IPS DF 6.9 (cell line): ENCODE measurements at places on chromosomes 1 and 21.

DNA sequence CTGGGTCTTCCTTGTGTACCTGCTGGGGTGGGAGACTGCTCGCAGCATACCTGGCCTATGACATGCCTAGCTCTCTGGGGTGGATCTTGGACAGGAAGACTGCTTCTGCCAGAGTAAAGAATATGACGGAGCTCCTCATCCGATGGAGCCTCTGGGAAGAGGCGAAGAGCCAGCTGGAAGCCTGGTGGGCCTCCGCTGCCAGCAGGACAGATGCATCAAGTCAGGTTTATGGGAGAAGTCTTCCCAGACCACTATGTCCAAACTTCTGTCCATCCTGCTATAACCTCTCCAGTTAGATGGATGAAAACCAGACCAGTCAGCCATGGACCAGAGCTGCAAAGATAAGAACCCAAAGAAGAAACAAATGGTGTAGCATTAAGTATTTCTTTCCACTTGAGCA lies 27.7 kb upstream of the NGF start:
- DNase-seq, result no peak

DNA sequence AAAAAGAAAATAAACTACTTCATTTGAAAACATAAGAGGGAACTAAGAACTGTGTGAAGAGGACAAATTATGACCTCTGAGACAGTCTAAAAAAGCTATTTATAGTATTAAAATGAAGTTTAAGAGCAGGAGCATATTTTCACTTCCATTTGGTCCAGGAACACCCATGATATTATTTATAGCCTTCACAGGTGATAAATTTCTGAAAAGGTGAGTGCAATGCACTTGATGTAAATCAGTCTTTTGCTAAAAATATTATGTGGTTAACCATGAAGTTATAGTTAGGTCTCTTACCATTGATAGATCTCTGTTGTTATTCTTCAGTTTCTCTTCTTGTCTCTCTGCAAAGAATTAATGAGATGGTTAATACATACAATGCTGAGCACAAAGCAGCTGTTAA lies 14.7 kb downstream of the TMCO1 start:
- no peak for DNase-seq

GRCh38 chr1:67886076-67886475 lies 52.8 kb upstream of the GNG12 start:
- DNase-seq, result no peak

- no peak for DNase-seq
Measured at GRCh38 chr1:17933971-17934370, 173.6 kb upstream of the IGSF21 start.

DNA sequence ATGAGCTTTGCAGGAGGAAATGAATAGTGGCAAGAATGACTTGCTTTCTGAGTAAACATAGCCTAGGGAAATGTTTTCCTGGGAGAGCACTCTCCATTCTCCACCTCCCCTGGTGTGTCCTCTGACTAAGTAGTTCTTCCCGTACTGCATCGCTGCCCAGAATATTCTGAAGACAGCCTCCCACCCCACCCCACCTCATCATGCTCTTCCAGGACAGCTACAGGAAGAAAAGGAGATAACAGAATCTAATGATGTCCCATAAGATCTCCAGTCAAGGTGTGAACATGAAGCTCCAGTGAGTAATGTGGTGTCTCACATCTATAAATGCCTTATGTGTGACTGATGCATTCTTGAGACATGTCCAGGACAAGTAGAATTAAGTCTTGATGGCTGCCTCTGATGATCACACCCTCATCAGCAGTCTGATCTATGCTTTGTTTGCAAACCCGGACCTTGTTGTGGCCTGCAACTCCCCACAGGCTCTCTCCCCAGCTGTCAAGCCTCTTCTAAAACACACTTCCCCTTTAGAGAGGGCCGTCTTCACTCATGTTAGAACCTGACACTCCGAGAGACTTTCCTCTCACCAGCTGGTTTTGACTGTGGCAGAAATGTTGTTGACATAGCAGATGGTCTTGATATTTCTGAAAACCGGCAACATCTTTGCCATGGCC lies 183.0 kb downstream of the CYYR1 start:
- DNase-seq, result no peak

DNA sequence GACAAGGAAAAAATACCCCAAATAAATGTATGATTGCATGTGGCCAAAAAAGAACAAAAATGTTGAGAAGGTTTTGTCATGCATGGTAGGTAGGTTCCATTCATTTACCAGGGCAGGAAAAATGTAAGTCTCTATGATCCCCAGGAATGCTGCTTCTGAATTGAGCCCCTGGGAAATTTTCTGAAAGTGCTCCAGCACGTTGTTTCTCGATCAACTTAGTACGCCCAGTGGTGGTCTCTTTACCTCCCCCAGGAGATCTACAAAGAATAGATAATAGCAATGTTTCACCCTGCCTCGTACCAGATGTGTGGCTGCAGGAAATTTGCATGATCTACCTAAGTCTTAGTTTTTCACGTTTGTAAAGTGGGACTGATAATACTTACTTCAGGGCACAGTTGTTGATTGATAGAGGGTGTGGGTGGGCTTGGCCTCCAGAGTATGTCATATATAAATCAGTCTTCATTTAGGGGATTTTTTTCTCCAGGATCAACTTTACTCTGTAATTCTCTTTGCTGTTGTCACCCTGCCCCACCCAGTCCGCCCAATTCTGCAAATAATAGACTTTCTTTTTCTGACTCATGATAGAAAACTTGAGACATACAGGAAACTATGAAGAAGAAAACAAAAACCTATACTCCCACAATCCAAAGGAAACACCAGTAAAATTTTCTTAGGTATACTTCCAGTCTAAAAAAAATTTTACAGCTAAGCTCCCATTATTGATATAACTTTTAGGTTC lies 462.0 kb upstream of the RUNX1 start:
- no peak for DNase-seq

- DNase-seq, result no peak
Measured at GRCh38 chr1:65009724-65010420, 43.5 kb upstream of the JAK1 start.

DNA sequence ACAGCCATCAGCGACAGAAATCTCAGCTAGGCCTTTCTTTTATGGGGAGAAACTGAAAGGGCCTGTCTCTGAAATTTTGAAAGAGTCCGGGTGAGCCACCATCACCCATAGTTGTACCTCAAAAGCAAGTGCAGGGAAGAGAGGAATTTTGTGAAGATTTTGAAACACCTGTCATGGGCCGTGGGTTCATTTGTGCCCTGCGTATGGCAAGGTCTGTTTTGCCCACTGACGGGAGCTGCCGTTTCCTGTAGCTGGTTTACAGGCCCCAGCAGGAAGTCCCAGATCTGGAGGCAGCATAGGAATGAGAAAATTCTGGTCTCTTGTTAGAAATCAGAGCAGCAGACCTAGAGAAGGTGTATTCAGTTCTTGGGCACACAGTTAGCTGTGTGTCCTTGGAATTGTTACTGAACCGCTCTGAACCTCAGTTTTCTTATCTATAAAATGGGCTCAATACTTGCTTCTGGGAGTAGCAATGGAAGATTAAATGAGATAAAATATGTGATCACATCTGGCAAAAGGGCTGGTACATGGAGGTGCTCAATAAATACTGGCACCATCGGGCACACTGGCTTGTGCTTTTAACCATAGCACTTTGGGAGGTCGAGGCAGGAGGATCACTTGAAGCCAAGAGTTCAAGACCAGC lies 52.5 kb downstream of the MAN1C1 start:
- no peak for DNase-seq

DNA sequence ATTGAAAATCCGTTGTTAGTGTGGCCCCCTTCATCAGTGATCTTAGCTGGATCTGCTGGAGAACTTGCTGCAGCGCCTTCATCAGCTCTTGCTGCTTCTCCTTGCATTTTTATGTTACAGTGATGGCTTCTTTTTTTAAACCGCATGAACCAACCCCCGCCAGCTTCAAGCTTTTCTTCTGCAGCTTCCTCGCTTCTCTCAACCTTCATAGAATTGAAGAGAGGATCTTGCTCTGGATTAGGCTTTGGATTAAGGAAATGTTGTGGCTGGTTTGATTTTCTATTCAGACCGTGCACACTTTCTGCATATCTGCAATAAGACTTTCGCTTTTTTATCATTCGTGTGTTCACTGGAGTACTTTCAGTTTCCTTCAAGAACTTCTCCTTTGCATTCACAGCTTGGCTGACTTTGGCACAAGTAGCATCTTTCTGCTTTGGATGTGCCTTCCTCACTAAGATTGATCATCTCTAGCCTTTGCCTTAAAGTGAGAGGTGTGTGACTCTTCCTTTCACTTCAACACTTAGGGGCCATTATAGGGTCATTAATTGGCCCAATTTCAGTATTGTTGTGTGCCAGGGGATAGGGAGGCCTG lies 13.1 kb downstream of the RNF187 start:
- no peak for DNase-seq

- no peak for DNase-seq
Measured at GRCh38 chr1:113647164-113647563, 112.1 kb downstream of the PHTF1 start.

- no peak for DNase-seq
Measured at GRCh38 chr1:10489291-10490055, 14.7 kb downstream of the PEX14 start.

- no peak for DNase-seq
Measured at GRCh38 chr1:97923811-97924210, 3.0 kb upstream of the DPYD start.

DNA sequence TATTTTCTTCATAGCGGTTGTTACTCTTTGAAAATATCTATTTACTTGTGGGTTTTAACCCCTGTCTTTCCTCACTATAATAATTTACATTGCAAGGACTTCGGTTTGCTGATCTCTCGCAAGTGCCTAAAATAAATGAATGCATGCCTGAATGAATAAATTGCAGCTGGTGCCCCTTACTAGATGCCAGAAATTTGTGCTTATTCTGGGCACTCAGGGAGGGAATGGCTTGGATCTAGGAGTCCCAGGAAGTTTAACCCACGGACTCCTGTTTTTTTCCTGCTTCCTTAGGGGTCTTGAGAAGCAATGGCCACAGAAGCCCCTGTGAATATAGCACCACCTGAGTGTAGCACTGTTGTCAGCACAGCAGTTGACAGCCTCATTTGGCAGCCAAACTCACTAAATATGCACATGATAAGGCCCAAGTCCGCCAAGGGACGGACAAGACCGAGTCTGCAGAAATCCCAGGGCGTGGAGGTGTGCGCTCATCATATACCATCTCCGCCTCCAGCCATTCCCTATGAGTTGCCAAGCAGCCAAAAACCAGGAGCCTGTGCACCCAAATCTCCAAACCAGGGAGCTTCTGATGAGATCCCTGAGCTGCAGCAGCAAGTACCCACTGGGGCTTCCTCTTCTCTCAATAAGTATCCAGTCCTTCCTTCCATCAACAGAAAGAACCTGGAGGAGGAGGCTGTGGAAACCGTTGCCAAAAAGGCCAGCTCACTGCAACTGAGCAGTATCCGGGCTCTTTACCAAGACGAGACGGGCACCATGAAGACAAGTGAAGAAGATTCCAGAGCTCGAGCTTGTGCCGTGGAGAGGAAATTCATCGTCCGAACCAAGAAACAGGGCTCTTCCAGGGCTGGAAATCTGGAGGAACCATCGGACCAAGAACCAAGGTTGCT lies 4.2 kb upstream of the PLA2G2C start:
- no peak for DNase-seq

DNA sequence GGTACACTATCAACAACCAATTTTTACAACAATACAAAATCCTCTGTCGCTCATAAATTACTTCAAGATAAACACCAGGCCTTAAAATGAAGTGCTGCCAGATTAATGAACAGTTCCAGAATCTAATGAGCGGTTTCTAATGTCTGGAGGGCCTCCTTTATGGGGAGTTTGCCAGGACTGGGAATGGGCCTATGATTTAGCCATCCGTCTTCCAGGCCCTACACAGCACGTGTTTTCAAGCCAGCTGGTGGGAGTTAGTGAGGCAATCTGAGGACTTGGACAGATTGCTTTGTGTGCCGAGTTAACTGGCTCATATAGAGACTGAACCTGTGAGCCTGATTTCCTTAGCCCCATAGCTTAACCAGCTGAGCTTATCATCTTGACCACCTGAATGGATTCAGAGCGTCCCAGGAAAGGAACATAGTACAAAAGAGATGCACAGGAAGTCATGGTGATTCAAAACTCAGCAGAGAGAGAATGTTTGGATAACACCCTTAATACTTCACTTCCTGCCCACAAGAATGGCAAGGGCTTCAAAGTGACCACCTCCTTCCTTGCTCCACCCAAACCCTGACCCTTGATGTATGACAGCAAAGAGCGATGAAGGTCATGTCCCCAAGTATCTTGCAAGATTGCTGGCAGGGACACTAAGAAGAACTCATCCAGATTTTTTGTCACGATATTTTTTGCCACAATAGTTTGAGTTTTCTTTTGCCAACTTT lies 143.5 kb downstream of the SLC30A10 start:
- no peak for DNase-seq

DNA sequence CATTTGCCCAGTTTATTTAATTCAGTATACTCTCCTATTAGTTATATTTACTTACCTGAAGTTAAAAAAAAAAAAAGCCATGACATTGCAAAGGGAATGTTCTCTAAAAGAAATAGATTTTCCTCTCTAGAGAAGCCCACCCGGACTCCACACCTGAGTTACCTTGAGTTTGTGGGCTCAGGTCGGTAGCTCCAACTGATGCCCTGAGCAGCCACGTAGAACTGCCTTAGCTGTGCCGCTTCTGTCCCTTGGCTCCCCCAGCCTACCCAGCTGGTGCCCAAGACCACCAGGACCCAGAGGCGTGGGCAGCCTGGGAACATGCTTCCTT lies 250 bp downstream of the F5 start:
- DNase-seq, result no peak

GRCh38 chr1:100364697-100365096 lies 12.4 kb downstream of the CDC14A start:
- DNase-seq, result no peak

- DNase-seq, result no peak
Measured at GRCh38 chr1:103111926-103112325, 3.6 kb upstream of the COL11A1 start.

DNA sequence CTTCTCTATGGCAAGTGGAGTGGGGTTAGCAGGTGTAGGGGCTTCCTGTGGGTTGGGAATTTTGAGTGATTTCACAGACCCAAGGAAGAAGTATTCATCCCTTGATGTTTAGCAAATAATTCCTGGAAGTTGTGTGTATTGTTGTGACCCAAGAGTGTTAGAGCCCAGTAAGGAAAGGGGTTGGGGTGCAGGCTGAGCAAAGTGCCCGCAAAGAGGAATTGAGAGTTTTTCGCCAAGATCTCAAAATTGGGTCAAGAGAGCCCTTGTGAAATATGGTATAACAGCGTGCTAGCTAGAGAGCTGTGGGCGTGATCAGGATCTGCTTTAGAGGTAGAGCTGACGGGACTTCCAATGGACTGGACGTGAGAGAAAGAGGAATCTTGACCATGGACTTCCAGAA lies 73.0 kb upstream of the LAPTM5 start:
- no peak for DNase-seq

DNA sequence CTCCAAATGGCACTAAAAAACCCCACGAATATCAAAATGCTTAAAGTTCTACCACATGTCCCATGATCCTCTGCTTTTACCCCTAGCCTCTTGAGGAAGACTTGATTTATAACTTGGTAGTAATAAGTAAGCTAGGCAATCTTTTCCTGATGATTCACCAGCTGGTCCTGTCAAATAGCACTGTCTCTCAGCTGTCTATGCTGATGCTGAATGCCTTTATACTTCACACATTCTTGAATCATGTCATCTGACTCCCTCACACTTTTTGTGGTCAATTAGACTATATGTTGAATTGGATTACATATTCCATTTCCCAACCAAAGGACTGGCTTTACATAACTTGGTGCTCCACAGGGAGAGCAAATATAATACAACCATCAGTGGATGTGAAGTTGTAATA lies 16.6 kb downstream of the C21orf91 start:
- DNase-seq, result no peak

- DNase-seq, result no peak
Measured at GRCh38 chr1:202160377-202160940, at the start of gene PTPN7. TSS of gene PTPN7 (minus strand) at chr1:202160602. CDS start at chr1:202159402, 1,200 bp downstream.

GRCh38 chr1:207219979-207220889 lies 101.2 kb upstream of the CD55 start:
- DNase-seq, result no peak

- DNase-seq, result no peak
Measured at GRCh38 chr1:74713849-74714248, 19.0 kb downstream of the CRYZ start.
